ENCODE measurements at places on chromosomes 7 and 10. TPM values are rescaled to one million over a fixed set of nuclear protein-coding genes. Genes with fewer than 3 reads are reported as not detected.

GRCh38 chr10:86363184-86363832 lies 3.3 kb downstream of the GRID1 start:
- DNase-seq, result no peak
- peaks cover 9% of the 10 kb centered on the region for H3K27me3 ChIP-seq
- H3K36me3 ChIP-seq, result no peaks in the 10 kb centered on the region
- no peak overlapping the region for H3K4me3 ChIP-seq

GRCh38 chr7:18901351-18901750 lies 216.1 kb downstream of the TWIST1 start:
- DNase-seq, result no peak
- no peak overlapping the region for H3K4me3 ChIP-seq
- H3K27me3 ChIP-seq, result no peaks in the 10 kb centered on the region
- no peaks in the 10 kb centered on the region for H3K36me3 ChIP-seq

DNA sequence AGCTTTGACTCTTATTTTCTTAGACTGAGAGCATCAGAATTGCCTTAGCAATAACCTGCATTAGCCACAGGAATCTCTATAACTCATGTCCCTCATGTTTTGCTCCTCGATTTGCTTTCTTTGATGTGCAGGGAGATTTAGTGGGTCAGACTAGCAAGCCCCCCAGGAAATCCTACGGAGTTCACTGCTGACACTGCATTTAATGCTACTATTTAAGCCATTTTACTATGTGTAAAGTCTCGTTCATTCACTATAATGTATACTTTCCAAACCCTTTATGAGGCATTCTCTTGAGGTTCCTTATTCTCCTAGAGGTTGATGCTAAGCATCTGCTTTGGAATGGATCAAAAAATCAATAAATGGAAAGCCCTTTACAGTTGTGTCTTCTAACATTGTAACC lies 28.4 kb downstream of the DYNC1I1 start:
- H3K4me3 ChIP-seq, result no peak overlapping the region
- H3K36me3 ChIP-seq, result no peaks in the 10 kb centered on the region
- H3K4me1 ChIP-seq, result no peaks in the 10 kb centered on the region
- no peak for DNase-seq
- no peaks in the 10 kb centered on the region for H3K27me3 ChIP-seq

DNA sequence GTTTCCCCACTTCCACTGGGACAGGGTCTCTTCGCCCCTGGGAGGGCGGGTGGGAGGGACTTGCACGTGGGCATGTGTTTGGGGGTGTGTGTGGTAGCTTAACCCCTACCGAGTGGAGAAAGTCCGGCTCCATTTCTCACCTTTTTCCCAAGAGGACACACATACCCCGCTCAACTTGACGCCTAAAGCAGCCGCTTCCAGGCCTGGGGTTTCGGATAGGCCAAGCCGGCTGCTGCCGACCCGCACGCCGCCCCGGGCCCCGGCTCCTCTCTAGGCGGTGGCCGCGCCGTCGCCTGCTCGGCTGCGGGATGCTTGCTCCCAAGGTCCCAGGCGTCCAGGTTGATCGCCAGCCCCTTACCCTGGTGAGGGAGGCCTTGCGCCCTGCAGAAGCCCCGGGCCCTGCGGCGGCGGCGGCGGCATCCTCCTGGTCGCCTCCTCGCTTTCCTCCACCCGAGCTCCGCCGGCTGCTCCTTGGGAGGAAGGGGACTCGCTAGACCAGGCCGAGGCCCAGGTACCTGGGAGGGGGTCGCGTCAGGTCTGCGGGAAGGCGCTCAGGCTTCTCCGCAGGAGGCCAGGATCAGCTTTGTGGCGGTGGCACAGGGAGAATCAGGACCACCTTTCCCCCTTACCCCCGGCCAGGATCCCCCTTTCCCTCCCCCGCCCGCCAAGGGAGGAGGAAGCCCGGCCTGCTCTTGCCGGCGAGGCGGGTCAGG lies 3.2 kb upstream of the GATA3 start:
- no peaks in the 10 kb centered on the region for H3K36me3 ChIP-seq
- H3K27me3 ChIP-seq, result peaks cover 16% of the 10 kb centered on the region
- H3K4me3 ChIP-seq, result no peak overlapping the region
- peak overlapping the region; percentile 23 for H3K27ac ChIP-seq

DNA sequence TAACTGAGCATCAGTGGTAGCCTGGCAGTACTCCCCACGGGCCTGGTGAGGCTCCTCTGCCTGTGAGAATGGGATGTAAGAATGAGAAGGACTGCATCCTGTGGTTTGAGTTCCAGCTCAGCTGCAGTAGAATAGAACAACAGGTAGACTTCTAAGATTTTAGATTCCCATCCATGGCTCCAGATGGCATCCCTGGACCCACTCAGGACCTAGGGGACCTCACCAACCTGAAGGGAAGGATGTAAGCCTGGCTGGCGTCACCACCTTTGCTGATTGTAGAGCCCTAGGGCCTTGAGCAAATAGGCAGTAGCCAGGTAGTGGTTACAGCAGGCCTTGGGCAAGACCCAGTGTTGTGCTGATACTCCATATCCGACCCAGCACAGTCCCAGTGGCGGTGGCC lies 9.6 kb upstream of the AOC1 start:
- H3K4me1 ChIP-seq, result no peaks in the 10 kb centered on the region
- no peak overlapping the region for H3K4me3 ChIP-seq
- H3K36me3 ChIP-seq, result no peaks in the 10 kb centered on the region
- peaks cover 5% of the 10 kb centered on the region for H3K27me3 ChIP-seq
- H3K27ac ChIP-seq, result no peak overlapping the region

- no peaks in the 10 kb centered on the region for H3K27me3 ChIP-seq
- no peaks in the 10 kb centered on the region for H3K4me1 ChIP-seq
- no peaks in the 10 kb centered on the region for H3K36me3 ChIP-seq
- no peak overlapping the region for H3K4me3 ChIP-seq
Observed at GRCh38 chr10:75600833-75601232, 169.4 kb downstream of the LRMDA start.

DNA sequence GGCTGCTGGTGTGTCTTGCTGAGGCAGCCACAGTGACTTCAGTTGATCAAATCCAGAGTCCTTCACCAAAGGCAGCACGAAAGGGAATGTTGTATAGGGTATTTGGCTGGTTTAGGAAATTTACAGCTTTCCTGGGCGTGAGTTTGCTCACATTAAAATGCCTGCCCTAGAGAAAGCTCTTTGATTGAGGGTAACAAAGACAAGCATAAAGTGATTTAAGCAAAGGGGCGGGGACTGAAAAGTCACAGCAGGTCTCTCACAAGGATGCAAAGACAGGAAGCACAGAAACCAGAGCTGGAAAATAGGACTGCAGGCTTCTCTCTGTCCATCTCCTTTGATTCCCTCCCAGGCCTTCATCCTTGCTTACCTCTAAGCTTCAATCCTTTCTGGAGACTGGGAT lies 139.2 kb downstream of the ELMO1 start:
- no peak for DNase-seq
- H3K36me3 ChIP-seq, result peaks cover 43% of the 10 kb centered on the region
- peak overlapping the region; percentile 21 for H3K4me3 ChIP-seq
- H3K27ac ChIP-seq, result no peak overlapping the region

DNA sequence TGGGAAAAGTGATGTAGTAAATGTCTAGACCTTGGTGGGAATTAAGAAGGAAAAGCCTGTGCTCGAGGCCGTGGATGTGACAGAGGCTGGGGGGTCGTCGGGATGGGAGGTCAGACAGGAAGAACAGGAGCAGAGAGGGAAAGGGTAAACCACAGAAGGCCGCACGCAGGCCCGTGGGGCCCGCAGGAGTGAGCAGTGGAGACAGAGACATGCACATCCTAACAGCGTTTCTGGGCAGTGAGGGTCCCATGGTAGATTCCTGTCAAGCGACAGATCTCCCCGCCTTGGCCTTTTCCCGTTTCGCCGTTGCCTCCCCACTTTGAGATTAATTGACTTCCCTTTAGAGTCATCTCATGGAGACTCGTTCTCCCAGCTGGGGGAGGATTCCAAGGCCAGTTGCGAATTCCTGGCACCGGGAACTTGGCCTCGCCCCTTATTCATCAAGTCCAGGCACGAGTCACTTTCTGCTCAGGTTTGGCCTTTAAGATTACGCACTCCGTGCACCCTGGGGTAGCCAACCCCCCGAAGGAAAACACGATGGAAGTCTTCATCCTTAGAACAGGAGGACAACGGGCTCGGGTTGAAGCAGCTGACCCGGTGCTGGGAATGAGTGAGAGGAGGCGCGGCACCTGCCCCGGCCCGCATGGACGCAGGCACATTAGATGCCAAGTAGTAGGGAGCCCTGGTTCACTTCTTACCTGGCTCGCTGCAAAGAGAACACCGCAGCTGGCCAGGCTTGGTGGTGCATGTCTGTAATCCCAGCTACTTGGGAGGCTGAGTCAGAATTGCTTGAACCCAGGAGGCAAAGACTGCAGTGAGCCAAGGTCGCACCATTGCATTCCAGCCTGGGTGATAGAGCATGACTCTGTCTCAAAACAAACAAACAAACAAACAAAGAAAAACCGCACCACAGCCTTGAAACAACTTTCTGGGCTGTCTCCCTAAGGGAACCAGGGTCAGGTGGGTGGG lies 315.2 kb upstream of the SHH start:
- no peak overlapping the region for H3K4me3 ChIP-seq
- H3K36me3 ChIP-seq, result no peaks in the 10 kb centered on the region
- H3K27ac ChIP-seq, result no peak overlapping the region

- H3K27ac ChIP-seq, result no peak overlapping the region
- no peaks in the 10 kb centered on the region for H3K27me3 ChIP-seq
- no peak for DNase-seq
- H3K4me3 ChIP-seq, result no peak overlapping the region
Observed at GRCh38 chr7:20365486-20365885, 34.8 kb downstream of the ITGB8 start.

GRCh38 chr7:64429232-64429631 lies 115.5 kb downstream of the ZNF736 start:
- H3K27me3 ChIP-seq, result no peaks in the 10 kb centered on the region
- no peaks in the 10 kb centered on the region for H3K4me1 ChIP-seq
- H3K4me3 ChIP-seq, result no peak overlapping the region
- no peaks in the 10 kb centered on the region for H3K36me3 ChIP-seq
- no peak overlapping the region for H3K27ac ChIP-seq

GRCh38 chr7:155755026-155755425 lies 57.2 kb downstream of the SHH start:
- H3K4me1 ChIP-seq, result peaks cover 14% of the 10 kb centered on the region
- no peak overlapping the region for H3K4me3 ChIP-seq
- no peak overlapping the region for H3K27ac ChIP-seq
- peaks cover 36% of the 10 kb centered on the region for H3K36me3 ChIP-seq
- DNase-seq, result no peak
- H3K27me3 ChIP-seq, result no peaks in the 10 kb centered on the region

DNA sequence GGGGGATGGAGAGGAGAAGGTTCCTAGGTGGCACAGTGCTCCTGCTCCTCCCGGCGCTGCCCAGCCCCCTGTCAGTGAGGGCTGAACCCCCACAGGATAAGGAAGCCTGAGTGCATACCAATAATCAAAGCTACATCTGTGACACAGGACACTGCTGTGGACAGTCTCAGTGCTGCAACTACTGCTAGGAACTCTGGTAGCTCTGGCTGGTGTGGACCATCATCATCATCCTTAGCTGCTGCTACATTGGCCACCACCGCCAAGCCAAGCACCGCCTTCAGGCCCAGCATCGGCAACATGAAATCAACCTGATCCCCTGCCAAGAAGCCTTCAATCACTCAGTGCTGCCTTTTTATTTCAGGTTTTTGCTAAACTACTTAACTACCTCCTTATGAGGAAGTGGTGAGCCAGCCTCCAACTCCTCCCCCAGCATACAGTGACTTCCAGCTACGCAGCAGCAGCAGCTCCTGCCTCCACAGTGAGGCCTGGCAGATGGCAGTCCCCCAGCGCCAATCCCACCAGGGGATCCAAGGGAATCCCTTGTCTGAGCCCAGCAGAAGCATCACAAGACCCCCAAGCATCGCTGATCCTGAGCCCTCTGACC lies 32.1 kb upstream of the SLC26A4 start:
- H3K36me3 ChIP-seq, result no peaks in the 10 kb centered on the region
- no peak overlapping the region for H3K4me3 ChIP-seq
- no peaks in the 10 kb centered on the region for H3K4me1 ChIP-seq
- H3K27ac ChIP-seq, result no peak overlapping the region
- DNase-seq, result peak; percentile 52

DNA sequence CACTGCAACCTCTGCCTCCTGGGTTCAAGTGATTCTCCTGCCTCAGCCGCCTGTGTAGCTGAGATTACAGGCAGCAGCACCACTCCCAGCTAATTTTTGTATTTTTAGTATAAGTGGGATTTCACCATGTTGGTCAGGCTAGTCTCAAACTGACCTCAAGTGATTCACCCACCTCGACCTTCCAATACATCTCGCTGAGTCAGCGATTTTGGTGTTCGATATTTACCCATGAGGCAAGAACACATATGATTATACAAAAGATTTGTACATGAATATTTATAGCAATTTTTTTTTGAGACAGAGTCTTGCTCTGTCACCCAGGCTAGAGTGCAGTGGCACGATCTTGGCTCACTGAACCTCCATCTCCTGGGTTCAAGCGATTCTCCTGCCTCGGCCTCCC lies 19.8 kb downstream of the PNLIP start:
- no peak overlapping the region for H3K27ac ChIP-seq
- H3K4me3 ChIP-seq, result no peak overlapping the region
- no peaks in the 10 kb centered on the region for H3K36me3 ChIP-seq
- no peaks in the 10 kb centered on the region for H3K27me3 ChIP-seq
- DNase-seq, result no peak

DNA sequence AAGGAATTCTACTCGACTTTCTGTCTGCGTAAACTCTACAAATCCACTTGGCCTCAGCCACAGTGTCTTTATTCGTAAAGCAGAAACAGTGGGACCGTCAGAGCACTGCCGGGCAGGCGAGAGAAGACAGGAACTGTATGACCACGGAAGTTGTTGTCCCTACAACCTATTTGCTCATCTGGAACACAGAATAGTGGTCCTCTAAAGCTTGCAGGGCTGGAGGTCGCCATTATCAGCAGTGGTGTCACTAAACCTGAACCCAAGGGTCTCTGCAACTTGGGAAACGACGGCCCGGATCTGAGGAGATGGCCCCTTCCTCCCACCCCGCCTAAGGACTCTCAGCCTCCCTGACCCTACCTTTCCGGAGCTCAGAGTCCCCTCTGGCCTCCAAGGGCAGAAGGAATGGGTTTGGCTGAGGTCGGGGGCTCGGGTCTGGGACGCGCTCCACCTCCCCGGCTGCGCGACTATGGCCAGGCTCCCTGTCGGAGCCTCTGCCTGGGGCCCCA lies 442 bp downstream of the STYXL1 start:
- peak overlapping the region; percentile 91 for H3K27ac ChIP-seq
- peaks cover 51% of the 10 kb centered on the region for H3K4me1 ChIP-seq
- H3K27me3 ChIP-seq, result no peaks in the 10 kb centered on the region
- DNase-seq, result peak; percentile 16
- H3K4me3 ChIP-seq, result peak overlapping the region; percentile 97

- no peaks in the 10 kb centered on the region for H3K36me3 ChIP-seq
- no peak for DNase-seq
- no peak overlapping the region for H3K27ac ChIP-seq
- no peaks in the 10 kb centered on the region for H3K27me3 ChIP-seq
Observed at GRCh38 chr7:24945899-24946298, 34.1 kb downstream of the OSBPL3 start.

GRCh38 chr10:81068460-81068859 lies 530.8 kb downstream of the SH2D4B start:
- H3K4me3 ChIP-seq, result no peak overlapping the region
- no peaks in the 10 kb centered on the region for H3K27me3 ChIP-seq
- H3K36me3 ChIP-seq, result no peaks in the 10 kb centered on the region
- no peak overlapping the region for H3K27ac ChIP-seq

Gene TMEM140
- total RNA-seq, result 44.7 TPM

Gene SGCE
- total RNA-seq, result 1.5 TPM

Gene CALML3
- not detected for total RNA-seq

Gene TMEM213
- not detected for total RNA-seq

Gene GRID1
- total RNA-seq, result not detected

Gene ACHE
- total RNA-seq, result 0.20 TPM

Gene HHEX
- total RNA-seq, result 1.2 TPM

Gene LIPF
- total RNA-seq, result not detected

Gene CYP3A5
- not detected for total RNA-seq

Gene HOGA1
- not detected for total RNA-seq

Gene FAM221A
- total RNA-seq, result 3.5 TPM

Gene CFAP69
- not detected for total RNA-seq

Gene GPNMB
- total RNA-seq, result not detected

Data from CD4-positive, CD25-positive, alpha-beta regulatory T cell (primary cell).